ENCODE measurements at places on chromosomes 3 and 15.

DNA sequence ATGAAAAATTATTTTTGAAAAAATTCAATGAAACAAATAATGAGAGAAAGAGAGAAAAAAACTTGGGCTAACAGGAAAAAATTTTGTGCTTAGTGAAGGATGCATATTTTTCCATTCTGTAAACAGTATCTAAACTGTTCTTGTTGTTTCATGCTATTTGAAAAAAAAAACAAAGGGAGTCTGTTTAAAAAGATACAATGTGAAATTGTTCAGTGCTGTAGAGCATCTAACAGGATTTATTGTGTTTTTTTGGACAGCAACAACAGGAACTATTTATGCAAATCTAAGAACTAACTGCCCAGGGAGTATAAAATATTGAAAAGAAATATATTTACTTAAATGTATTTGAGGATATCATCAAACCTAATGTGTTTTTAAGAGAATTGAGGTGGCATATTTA is 55.1 kb downstream of the PEX5L start:
- no peak for DNase-seq

DNA sequence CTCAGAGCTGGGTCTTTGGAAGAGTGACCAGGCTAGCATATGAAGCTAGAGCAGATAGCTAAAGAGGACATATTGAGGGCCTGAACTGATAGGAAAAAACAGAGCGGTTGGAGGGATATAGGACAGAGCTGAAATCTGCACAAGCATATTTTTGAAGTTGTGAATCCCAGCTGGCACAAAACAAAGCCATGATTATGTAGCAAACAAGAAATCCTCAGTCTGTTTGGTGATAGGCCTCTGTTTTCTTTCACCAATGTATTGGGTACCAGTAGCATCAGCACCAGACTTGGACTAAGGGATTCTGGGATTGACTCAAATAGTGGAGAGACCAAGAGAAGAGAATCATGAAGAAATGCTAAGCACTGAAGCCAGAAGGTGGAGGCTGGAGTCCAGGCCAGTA is 151.0 kb downstream of the FAM43A start:
- no peak for DNase-seq

DNA sequence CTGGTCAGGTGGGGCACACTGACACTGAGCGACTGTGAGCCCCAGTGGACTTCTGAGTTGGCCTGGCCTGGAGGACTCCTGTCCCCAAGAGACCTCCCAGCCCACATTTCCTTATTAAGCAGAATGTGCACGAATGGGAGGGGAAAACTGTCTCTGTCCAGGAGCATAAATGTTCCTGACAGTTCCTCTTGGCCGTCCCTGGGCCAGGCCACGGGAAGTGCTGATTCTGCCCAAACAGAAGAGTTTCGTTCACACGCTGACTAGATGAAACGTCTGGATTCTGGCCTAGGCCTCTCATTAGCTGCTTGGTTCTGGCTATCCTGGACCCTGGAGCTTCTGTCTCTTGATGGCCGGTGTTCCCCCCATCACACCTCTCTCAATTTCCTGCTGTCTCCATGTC is 29.5 kb upstream of the APEH start:
- DNase-seq: no peak

DNA sequence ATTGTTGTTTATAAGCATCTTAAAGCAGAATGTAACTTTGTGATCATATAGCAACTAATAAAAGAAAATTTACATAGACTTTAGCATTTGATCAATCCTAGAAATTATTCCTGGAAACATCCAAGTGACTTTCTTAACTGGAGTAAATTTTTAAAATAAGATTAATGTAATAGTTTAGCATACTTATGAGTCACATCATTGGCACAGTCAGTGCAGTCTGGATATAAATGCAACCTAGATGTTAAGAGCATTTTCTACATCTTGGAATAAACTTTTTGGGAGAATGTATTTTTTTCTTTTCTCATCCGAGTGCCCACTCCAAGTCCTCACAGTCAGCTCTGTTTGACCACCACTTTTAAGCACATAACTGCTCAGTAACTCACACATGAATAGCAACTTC is 324.6 kb upstream of the PLSCR5 start:
- peak; percentile 46 for DNase-seq

DNA sequence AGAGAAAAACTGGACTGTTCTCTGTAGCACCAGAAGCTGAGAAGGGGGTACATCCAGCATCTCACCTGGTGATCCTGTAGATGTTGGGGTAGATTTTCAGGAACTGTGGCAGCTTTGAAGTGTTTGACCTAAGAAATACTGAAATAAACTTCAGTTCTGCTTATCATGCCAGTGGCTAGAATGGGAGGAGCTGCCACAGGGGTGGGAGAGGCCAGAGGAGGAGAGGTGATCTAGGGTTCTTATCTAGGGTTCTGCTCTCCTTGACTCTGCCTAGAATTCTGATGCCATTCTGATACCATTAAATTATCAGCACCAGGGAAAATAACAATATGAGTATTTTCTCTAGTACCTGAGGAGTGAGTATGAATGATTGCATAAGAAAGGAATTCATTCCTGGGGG is 10.2 kb upstream of the CPOX start:
- no peak for DNase-seq

- peak; percentile 35 for DNase-seq
These were observed 441.9 kb upstream of the MDFIC2 start for GRCh38 chr3:70754314-70754713.

GRCh38 chr15:93033434-93034045 is 55.5 kb downstream of the RGMA start:
- DNase-seq: no peak

DNA sequence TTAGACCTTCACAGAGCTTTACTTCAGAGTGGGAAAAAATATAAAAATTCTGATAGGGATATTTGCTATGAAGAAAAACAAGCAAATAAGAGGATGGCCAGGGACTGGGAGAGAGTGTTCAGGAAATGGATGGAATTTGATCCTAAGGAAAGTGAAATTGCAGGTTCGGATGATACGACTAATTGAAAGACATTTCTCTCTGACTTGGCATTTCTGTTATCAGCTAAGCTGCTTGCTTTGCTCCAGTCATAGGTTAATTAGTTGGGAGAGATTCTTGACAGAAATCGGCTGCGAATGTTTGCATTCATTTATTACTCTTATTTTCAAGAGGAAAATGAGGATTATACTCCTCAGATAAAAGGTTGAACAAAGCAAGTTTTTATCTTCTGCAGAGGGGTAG is 808.7 kb upstream of the NECTIN3 start:
- no peak for DNase-seq

DNA sequence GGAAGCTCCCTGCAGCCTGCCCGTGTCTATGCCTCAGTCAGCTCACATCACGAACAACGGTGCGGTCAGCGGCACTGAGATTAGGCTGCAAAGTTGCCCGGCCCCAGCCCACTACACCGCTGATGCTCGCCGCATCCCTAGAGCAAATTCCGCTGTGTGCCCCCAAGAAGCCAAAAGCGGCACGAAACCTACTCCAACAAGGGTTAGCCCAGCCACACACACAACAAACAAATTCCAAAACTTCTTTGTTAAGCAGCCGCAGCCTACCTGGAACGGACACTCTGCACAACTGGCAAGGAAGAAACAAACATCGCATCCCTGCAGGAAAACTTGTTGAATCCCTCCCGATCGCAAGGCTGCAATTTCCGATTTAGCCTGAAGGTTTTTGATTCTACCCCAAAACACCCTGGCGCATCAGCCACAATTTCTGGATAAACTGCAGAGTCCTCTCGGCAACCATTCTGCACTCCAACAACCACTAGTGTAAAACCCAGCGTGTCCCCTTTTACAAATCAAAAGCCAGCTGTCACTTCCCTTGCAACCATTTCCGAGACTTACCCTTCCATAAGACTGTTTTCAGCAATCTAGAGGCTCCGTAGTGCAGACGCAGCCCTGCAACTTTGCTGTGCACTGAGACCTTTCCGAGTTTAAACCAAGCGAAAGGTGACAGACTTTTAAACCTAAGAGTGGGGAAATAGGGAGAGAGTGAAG is 449 bp downstream of the ROBO1 start:
- DNase-seq: no peak

DNA sequence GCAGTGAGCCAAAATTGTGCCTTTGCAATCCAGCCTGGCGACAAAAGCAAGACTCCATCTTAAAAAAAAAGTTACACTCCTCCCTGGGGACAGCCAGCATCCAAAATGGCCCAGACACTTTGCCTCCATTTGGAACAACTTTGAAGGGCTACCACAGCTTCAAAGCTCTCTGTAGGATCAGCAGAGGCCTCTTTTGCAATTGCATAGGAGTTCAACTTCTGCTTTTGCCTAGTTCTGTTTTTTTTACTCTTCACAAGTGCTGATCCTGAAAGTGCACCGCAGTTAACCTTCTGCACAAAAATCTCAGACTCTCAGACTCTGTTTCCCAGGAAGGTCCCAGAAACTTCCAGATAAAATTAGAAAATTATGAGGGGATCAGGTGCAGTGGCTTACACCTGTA is 25.2 kb upstream of the SLC4A7 start:
- DNase-seq: no peak

GRCh38 chr3:11591391-11592282 is 52.1 kb downstream of the VGLL4 start:
- peak; percentile 50 for DNase-seq

- DNase-seq: peak; percentile 92
These were observed 465.1 kb upstream of the PDZRN3 start for GRCh38 chr3:74089814-74090213.

GRCh38 chr3:128187495-128187894 is 34.2 kb downstream of the EEFSEC start:
- DNase-seq: no peak

- peak; percentile 64 for DNase-seq
These were observed 22.2 kb upstream of the EID1 start for GRCh38 chr15:48855501-48856440.

DNA sequence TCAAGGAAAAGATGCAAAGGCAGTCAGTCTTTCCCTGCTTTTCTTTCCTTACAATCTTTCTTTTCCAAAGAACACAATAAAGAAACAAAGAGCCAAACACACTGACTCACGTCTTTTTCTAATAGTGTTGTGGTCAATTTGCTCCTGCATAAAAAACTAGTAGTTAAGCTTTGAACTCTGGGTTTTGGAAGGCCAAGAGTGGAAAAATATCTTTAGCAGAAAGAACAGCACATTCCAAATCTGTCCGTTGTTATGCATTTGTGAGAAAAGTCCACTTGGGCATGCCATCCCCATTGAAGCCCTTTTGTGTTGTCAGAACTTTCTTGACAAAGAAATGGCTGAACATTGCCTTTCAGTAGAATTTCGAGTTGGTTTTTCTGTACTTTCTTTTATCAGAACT is 18.2 kb downstream of the COL8A1 start:
- DNase-seq: no peak

- DNase-seq: no peak
These were observed 40.0 kb downstream of the USP3 start for GRCh38 chr15:63544258-63545026.

DNA sequence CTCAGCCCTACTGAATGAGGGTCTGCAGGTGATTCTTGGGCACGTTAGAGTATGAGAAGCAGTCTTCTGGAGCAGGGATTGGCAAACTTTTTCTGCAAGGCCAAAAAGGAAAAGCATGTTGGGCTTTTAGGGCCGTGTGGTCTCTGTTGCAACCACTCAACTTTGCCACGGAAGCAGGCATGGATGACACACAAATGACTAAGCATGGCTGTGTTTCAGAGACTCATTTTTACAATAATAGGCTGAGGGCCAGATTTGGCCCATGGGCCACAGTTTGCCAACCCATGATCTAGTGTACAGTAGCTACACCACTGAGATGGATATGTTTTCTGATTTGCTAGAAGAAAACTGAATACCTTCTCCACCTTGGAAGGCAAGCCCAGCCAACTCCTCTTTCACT is 66.1 kb upstream of the PRICKLE2 start:
- DNase-seq: peak; percentile 91
